Memory B cell (primary cell): ENCODE measurements at places on chromosomes 4 and X.

- peak; percentile 27 for DNase-seq
Measured at GRCh38 chr4:2937146-2937857, 25.9 kb downstream of the NOP14 start.

- DNase-seq = no peak
Measured at GRCh38 chrX:3598709-3599108, 114.7 kb downstream of the PRKX start.

GRCh38 chrX:71170660-71171059 lies 26.0 kb downstream of the NLGN3 start:
- DNase-seq = no peak

DNA sequence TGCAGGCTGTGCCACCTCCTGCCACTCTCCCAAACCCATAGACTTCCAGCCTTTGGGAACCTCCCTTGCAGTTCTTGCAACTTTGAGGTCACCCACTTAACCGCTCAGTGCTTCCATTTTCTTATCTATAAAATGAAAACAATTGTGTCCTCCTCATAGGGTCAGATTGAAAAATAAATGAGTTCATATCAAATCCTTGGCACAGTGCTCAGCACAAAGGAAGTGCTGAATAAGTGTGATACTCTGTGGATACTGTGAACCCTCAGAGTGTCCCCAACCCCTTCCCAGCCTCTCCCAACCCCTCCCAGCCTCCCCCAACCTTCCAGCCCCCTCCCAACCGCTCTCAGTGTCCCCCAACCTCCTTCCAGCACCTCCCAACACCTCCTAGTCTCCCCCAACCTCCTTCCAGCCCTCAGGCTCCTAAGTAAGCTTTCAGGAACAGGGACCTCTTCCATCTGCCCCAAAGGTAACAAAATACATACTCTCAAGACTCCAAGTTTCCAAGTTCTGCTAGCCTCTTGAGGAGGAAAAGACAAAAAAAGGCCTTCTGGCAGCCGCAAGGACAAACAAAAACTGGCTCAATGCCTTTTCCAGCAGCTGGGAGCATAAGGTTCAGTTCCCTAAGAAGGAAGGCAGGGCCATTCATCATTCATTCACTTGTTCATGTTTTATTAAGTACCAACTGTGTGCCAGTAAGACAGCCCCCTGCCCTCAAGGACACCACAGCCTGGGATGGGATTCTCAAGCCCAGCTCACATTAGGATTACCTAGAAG lies 46.1 kb upstream of the LGI2 start:
- DNase-seq = no peak

DNA sequence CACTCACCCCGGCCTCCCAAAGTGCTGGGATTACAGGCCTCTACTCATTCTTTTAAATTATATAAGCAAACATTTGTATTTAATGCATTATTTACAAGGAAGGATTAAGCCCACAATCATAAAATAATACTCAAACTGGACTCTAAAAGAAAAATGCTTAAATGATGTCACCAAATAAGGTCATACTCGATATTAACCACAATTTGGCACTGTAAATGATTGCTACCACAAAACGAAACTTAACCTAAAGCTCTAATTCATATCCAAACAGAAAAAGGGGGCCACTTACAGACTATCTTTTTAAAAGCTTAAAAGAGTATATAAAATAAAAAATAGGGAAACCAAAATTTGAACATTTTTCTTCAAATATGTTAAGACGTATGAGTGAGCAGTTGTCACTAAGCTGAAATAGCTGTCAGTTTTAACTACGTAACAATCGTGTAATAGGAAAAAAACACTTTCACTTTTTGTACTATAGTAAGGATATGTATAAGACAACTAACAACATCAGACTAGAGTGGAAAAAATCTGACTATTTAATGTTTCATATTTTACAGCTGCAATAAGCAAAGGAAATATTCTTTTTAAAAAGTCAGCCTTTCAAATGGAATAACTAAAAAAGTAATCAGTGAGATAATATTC lies 108.2 kb upstream of the GPR34 start:
- no peak for DNase-seq

GRCh38 chr4:44162538-44163270 lies 285.9 kb downstream of the KCTD8 start:
- no peak for DNase-seq

- no peak for DNase-seq
Measured at GRCh38 chr4:25320773-25321172, 8.2 kb downstream of the ZCCHC4 start.

- DNase-seq = no peak
Measured at GRCh38 chr4:167826281-167826680, 266.1 kb upstream of the ANXA10 start.

- DNase-seq = no peak
Measured at GRCh38 chrX:102849396-102849795, 87.7 kb upstream of the RAB40AL start.

- no peak for DNase-seq
Measured at GRCh38 chr4:19230906-19231545, 1020.7 kb upstream of the SLIT2 start.

GRCh38 chr4:140602714-140603113 lies 34.0 kb upstream of the UCP1 start:
- no peak for DNase-seq

DNA sequence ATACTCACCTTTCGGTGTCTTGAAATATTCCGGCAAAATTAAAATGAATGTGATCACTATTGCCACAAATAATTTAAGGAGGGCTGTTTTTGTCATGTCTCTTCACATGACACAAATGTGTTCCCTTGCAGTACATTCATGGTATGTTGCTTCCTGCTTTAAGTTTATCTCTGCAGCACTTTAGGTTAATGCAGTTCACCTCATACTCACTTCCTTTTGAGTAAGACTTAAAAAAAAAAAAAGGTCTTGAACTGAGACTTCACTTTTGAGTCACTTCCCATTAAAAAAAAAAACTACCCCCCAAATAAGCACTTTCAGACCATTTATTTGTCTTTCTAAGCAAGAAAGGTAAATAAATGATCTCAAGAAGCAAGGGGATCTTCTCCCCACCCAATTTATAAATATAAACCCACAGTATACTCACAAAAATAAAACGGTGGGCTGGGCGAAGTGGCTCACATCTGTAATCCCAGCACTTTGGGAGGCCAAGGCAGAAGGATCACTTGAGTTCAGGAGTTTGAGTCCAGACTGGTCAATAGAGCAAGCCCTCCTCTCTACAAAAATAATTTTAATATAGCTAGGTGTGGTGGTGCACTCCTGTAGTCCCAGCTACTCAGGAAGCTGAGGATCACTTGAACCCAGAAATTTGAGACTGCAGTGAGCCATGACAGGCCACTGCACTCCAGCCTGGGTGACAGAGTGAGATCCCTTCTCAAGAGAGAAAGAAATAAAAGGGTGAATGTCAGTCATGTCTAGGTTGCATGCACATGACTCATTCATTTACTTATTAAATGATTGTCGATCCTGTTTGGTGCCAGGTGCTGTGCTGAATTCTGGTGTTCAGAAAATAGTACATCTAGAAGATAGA lies at the start of gene TMEM156:
Gene TMEM156, minus strand, starts transcription at position 192 of the 868 bp plus-strand sequence. Its CDS starts 96 bp downstream, at position 96.
- DNase-seq = peak; percentile 35

DNA sequence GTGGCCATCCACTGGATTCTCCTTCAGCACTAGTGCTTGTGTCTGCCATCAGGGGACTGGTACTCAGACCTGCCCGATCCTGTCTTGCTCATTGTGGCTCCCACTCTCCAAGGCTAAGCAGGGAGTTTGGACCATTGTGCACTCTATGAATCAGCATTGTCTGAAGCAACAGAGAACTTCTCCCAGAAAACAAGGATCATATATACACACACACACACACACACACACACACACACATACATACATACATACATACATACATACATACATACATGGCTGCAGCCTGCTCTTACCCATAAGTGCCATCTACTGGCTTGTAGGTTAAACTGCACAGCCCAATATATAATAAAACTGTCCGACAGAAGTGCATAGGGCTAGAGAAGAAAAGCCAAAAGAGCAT lies 345.3 kb upstream of the LCORL start:
- DNase-seq = no peak

GRCh38 chr4:136861091-136861490 lies 671.2 kb downstream of the PCDH18 start:
- DNase-seq = no peak

DNA sequence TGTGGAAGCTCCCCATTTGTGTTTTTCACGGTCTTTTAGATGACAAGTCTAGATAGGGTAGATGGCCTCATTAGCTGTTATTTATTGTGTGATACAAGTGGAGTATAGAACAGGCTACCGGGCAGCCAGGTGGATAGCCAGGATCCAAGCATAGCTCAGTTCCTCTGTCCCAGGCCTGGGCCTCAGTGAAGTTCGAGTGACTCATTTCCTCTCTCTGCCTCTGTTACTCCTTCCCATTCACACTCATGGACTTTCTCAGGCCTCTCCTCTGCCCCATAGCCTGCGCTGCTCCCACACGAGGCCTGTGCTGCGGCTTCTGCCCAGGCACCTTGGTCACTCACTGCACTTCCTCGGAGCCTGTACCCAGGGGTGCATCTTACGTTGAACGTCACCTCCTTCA lies 54.5 kb downstream of the TENM3 start:
- DNase-seq = no peak

DNA sequence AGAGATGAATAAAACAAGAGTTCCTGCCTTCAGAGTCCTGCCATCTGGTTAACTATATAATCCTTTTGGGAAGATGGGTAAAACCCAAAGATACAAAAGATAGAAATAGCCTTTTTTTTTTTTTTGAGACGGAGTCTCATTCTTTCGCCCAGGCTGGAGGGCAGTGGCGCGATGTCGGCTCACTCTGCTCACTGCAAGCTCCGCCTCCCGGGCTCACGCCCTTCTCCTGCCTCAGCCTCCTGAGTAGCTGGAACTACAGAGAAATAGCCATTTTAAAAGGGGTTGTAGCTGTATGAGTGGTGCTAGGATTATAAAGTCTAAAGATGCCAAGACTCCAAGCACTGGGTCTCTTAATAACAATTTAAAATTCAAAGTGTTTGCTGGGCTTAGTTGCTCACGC lies 97.2 kb downstream of the KDR start:
- no peak for DNase-seq

- no peak for DNase-seq
Measured at GRCh38 chrX:153919281-153919680, 6.8 kb downstream of the ARHGAP4 start.
